NCI-H446 treated with DMSO at 0.1 percent for 48 hours (cell line): ENCODE measurements at places on chromosomes 13 and 19.

DNA sequence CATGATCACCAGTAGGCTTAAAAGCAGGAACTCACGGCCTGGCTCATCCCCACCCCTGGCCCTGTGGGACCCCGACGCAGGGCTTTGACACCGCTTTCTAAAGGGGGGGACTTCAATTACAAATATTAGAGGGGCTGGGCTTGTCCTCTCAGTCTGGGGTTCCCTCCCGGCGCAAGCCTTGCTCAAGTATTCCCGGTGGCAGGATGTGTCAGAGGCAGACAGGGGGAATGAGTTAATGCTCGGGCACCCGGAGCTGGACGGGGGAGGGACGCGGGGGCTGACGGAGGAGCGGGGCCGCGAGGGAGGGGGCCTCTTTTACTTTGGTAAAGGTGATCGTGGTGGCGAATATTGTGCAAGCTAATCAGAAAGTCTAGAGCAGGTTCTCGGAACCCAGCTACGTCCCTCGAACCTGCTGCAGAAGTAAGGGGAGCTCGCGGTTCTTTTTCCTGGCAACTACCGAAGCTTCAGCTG lies 1.1 kb downstream of the FGF14 start:
- DNase-seq, result no peak

GRCh38 chr19:30092721-30093569 lies 150.9 kb downstream of the URI1 start:
- no peak for DNase-seq

GRCh38 chr19:7965921-7966665 lies 22.6 kb upstream of the TIMM44 start:
- no peak for DNase-seq

GRCh38 chr13:83975655-83976165 lies 93.4 kb upstream of the SLITRK1 start:
- DNase-seq, result no peak

DNA sequence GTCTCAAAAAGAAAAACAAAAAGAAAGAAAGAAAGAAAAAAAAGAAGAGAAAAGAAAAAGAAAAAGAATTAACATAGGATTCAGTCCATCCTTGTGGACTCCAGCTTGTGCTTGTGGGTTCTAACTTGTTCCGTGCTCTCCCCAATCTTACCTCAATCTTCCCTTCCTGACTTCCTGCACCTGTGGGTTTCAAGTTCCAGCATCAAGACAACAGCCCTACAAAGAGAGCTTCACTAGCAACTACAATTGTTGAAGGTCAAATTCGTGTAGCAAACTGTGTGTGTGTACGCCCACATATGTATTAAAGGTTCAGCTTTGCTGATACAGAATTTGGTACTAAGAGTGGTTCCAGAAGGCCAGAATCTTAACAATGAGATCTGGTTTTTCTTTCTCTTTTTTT lies 25.3 kb downstream of the FXYD5 start:
- no peak for DNase-seq
